Fibroblast of skin of right quadriceps (primary cell): ENCODE measurements at places on chromosomes 2 and 18.

DNA sequence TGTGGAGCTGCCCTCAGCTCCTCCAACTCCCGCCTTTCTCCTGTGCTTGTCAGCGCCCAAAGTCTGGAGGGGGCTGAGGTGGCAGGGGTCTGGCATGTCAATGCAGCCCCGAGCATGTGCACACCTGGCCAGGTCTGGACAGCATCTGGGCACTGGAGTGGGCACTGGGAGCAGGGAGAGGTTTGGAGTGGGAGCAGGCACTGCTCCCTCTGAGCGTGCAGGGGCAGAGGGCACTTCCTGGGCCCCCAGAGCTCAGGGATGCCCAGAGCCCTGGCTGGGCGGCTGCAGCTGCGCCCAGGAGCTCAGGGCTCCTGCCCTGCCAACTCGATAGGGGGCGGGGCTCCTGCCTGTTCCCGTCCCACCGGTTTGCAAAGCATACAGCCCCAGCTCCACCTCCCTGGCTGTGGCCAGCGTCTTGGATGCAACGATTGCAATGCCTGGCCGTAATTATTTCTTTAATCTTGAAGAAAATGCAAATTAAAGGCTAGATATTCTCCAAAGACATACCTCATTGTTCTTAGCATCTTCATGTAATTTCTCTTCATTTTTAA lies 57.4 kb upstream of the LDAH start:
- DNase-seq: no peak

GRCh38 chr18:57025540-57025939 lies 121.3 kb upstream of the BOD1L2 start:
- peak; percentile 77 for DNase-seq

- DNase-seq: no peak
Measured at GRCh38 chr2:28400419-28400818, 7.8 kb downstream of the FOSL2 start.

- peak; percentile 73 for DNase-seq
Measured at GRCh38 chr2:228548230-228548629, 366.7 kb upstream of the SPHKAP start.

GRCh38 chr2:63712748-63713147 lies 124.0 kb downstream of the MDH1 start:
- DNase-seq: peak; percentile 45

DNA sequence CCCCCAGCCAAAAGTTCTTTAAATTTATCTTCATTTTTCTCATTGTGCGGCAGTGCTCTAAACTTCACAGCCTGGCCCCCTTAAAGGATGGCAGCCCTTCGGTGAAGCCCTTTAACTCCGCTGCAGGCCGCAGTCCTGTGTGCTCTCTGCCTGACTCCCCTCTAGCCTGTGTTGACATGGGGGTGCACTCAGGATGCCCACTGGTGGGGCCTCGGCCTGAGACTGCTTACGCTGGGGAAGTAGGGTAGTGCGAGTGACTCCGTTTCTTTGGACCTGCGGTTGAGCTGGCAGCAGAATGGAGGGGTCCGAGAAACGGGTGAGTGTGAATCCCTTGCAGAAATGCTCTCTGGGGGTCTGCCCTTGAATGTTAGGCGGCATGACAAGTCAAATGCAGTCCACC lies 5.6 kb downstream of the RAB12 start:
- DNase-seq: no peak

- peak; percentile 96 for DNase-seq
Measured at GRCh38 chr18:34709750-34710441, at the start of gene DTNA. Gene DTNA, plus strand, starts transcription at chr18:34710298. Its CDS starts 45,679 bp downstream, at chr18:34755977.

DNA sequence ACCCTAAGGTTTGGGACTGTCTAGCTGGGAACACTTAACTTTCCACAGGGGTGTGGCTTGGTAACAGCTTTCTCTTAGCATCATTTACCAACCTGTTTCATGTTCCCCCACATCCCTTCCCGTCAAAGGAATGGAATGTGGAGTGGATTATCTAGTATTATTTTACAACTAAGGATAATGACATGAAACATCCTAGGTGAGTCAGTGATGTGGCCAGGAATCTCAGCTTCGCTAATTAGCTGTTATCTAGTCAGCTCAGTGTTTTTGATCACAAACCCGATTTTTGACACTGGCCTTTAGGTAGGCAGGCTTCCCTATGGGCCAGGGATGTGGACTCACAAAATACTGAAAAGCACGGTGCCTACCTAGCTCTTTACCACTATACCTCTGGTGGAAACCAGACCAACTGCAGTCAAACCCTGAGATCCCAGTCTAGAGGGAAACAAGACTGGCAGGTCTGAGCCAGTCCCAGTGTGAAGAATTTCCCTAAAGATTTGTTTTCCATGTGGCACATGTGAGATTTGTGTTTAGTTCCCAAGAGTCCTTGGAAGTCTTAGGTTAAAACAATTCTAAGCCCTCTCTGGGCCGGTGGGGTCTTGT lies 2.8 kb upstream of the NRP2 start:
- no peak for DNase-seq

DNA sequence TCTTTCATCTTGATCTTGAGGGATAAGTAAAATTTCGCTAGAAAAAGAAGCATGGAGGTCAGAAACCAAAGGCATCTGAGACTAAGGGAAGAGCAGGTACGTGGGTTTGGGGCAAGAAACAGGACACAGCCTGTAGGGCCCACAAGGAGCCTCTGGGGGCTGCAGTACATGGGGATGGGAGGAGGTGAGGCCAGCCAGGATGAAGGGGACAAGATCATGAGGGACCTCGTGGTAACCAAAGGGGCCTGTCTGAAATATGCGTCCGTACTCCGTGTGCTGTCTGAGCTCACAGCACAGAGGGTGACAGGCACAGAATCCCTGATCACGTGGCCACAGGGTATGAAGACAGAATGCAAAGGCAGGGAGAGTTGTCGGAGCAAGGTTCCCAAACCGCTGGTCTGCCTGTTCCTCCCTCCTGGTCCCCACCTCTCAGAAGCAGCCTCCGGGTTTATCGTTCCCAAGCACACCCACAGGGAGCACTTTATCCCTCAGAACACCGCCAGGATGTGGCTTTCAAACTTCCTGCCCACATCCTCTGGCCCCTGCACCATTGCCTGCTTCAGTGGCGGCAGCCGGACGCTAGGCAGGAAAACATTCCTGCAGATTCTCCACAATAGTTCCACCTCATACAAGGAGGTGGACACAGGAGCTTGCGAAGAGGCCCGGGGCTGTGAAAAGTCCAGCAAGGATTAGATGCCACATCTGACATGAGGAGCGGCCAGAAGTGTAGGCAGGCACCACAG lies 12.0 kb downstream of the TMEM163 start:
- DNase-seq: no peak

GRCh38 chr18:68219872-68220271 lies 495.0 kb downstream of the TMX3 start:
- peak; percentile 72 for DNase-seq
